ENCODE measurements at places on chromosomes 12 and 14.
A peak's percentile ranks its signal among the peaks of the same experiment; 100 is the strongest.

GRCh38 chr14:34875031-34875922 lies at the start of gene BAZ1A:
BAZ1A (minus strand) TSS chr14:34875360; CDS start chr14:34874604, 756 bp downstream.
- DNase-seq, result no peak

DNA sequence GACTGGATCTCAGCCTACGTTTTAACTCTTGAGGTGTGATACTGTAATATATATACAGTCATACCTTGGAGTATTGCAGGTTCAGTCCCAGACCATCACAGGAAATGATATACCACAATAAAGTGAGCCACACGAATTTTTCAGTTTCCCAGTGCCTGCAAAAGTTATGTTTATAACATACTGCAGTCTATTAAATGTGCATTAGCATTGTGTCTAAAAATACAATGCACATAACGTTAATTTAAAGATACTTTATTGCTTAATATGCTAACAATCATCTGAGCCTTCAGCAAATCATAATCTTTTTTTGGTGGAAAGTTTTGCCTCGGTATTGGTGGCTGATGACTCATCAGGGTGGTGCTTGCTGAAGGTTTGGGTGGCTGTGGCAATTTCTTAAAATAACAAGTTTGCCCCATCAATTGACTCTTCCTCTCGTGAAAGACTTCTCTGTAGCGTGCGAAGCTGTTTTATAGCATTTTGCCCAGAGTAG lies 18.9 kb downstream of the PYROXD1 start:
- peak; percentile 1 for DNase-seq

- no peak for DNase-seq
Observed at GRCh38 chr12:78835493-78835892, 29.1 kb upstream of the SYT1 start.

- DNase-seq, result no peak
Observed at GRCh38 chr12:94730847-94731246, 80.5 kb upstream of the TMCC3 start.

GRCh38 chr12:98582093-98582492 lies 11.4 kb upstream of the SLC25A3 start:
- DNase-seq, result no peak

Measured in stimulated activated CD8-positive, alpha-beta memory T cell treated with anti-CD3 and anti-CD28 coated beads, Interleukin-7, amount 100 ng/mL, for 1 hour (primary cell).